ENCODE measurements at places on chromosomes 7 and 10. TPM values are rescaled to one million over a fixed set of nuclear protein-coding genes. Genes with fewer than 3 reads are reported as not detected.

The PNLIPRP1 gene
- not detected for total RNA-seq

The NPY4R gene
- 0.30 TPM for total RNA-seq

The ECHS1 gene
- total RNA-seq = 58.9 TPM

The HECW1 gene
- 0.65 TPM for total RNA-seq

The ITIH5 gene
- total RNA-seq = 4.1 TPM

The CCDC7 gene
- total RNA-seq = 10.2 TPM

The GHRHR gene
- total RNA-seq = not detected

The FAM25C gene
- not detected for total RNA-seq

The PDE6C gene
- not detected for total RNA-seq

The GPR158 gene
- 0.10 TPM for total RNA-seq

The SLC29A4 gene
- 9.7 TPM for total RNA-seq

The TMEM184A gene
- total RNA-seq = 0.22 TPM

The NPFFR1 gene
- not detected for total RNA-seq

The ANKRD61 gene
- total RNA-seq = not detected

The KLF14 gene
- total RNA-seq = not detected

The ASB10 gene
- not detected for total RNA-seq

Data from chondrocyte (in vitro differentiated cells).